Foreskin keratinocyte (primary cell): ENCODE measurements at places on chromosomes 1 and 21. TPM values are rescaled to one million over a fixed set of nuclear protein-coding genes. Genes with fewer than 3 reads are reported as not detected.
A peak's percentile ranks its signal among the peaks of the same experiment; 100 is the strongest.

The AKR7A2 gene
- total RNA-seq = 53.9 and 55.8 TPM in 2 replicates

The CHI3L2 gene
- 0.28 and 0.48 TPM in 2 replicates for total RNA-seq

The KCND3 gene
- 0.07 and 0.10 TPM in 2 replicates for total RNA-seq

The GJA8 gene
- total RNA-seq = not detected in 2 replicates

The S100A14 gene
- total RNA-seq = 1,158 and 1,223 TPM in 2 replicates

The SMIM1 gene
- total RNA-seq = 4.6 and 5.3 TPM in 2 replicates

The SLC16A4 gene
- 0.39 and 1.0 TPM in 2 replicates for total RNA-seq

The BNIPL gene
- total RNA-seq = 0.54 and 0.60 TPM in 2 replicates

The KRTAP19-3 gene
- not detected in 2 replicates for total RNA-seq

The ANXA9 gene
- total RNA-seq = 0.71 and 0.95 TPM in 2 replicates

The CRB1 gene
- total RNA-seq = not detected in 2 replicates

DNA sequence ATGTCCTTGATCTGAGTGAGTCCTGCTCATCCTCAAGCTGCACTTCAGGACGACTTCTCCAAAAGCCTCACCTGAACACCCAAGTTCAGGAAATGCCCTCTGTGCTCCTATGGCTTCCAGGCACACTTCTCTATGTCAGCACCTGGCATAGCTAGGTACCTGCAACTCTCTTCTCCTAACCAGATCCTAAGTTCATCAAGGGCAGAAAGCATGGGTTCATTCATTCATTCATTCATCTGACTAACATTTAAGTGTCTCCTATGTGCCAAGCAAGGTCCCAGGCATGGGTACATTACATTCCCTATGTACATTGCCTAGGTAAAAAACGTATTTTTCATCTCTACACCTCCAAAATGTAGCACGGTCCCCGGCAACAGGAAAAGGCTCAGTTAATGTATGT lies 4.0 kb downstream of the RGS8 start:
- no peak for DNase-seq

- peak; percentile 20 for DNase-seq
These were observed 42.2 kb upstream of the COG2 start for GRCh38 chr1:230599926-230600656.

DNA sequence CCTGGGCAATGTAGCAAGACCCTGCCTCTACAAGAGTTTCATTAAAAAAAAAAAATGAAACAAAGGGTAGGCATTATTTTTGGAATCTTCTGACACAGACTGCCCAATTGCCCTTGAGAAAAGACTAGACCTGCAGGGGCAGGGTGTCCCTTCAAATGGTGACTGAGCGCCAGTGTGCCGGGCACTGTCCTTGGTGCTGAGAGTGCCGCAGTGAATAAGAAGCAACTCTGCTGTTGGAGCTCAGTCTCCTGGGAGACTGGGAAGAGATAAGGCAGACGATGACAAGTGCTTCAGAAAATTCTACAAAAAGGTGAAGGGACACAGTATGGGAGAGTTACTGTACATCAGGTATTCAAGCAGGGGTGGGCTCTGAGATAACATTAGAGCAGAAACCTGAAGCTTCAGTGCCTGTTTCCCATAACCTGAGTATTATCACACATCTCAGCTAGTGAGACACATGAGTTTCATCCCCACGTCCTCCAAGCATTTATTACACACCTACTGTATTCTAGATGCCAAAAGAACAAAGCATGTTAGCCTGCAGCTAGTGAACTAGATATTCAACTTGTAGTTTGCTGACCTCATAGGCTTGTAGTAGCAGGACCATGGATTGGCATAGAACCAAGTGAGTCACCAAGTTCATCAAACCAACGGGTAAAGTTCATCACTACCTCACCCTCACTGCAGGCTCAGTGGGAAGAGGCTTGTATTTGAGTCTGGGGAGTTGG lies 18.4 kb upstream of the RPL11 start:
- DNase-seq = peak; percentile 89

GRCh38 chr1:149942207-149942606 lies 5.5 kb upstream of the MTMR11 start:
- no peak for DNase-seq

DNA sequence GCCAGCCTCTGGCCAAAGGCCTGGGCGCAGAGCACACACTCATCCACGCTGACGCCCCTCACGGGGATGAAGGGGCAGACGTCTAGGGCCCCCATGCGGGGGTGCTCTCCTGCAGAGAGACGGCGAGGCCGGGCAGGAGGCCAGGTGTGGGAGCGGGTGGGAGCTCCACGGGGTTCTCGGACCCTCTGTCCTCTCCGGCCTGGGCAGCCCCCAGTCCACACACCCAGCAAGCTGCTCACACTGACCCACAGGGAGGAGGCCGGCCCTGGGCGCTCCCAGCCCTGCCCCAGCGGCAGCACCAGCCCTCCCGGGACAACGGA lies 2.5 kb downstream of the FTCD start:
- DNase-seq = no peak

DNA sequence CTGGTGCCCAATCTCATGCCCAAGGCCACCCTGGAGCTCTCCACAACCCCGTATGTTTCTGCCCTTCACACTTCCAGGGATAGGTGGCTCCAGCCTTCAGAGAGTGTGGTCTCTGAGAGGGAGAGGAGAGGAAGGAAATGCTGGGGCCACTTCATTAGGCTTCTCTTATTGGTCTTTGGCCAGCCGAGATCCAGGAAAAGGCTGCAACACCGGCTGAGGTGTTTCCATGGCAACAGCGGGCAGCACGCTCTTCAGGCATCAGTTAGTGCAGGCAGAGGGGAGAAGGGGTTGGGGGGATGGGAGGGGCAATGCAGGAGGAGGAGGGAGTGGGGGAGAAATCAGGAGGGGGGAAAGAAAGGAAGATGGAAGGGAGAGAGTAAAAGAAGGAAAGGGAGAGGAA lies 275.1 kb upstream of the GJB5 start:
- DNase-seq = no peak

DNA sequence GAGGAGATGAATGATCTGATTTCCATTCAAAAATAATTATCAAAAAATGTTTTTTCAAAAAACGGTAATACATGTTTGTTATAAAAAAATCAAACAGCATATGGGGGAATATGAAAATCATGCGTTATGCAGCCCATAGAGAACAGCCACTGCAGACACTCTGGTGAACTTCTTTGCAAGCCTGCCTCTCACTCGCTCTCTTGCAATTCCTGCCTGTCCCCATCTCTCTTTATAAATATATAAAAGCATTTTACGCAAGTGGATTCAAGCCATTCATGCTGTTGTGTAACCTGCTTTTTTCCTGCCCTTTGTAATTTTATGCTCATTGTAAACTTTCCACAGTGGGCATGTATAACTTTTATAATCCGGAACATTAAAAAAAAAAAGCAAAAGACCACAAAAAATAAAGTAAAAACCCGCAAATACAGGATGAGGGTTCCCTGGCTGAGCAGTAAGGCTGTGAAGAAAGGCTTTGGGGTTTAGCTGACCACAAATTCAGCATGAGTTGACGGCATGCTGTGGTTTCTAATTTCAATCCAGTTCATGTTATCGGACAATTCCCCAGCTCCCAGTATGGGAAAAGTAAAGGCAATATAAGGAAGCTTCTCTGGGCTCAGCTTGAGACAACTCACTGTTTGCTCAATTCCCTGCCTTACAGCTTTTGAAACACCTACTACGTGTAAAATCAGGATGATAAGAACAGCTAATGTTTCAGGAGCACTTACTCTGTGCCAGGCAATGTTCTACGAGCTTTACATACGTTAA lies 52.8 kb upstream of the ZBTB40 start:
- DNase-seq = no peak

- peak; percentile 87 for DNase-seq
These were observed 173.7 kb upstream of the COA6 start for GRCh38 chr1:234199476-234200127.

DNA sequence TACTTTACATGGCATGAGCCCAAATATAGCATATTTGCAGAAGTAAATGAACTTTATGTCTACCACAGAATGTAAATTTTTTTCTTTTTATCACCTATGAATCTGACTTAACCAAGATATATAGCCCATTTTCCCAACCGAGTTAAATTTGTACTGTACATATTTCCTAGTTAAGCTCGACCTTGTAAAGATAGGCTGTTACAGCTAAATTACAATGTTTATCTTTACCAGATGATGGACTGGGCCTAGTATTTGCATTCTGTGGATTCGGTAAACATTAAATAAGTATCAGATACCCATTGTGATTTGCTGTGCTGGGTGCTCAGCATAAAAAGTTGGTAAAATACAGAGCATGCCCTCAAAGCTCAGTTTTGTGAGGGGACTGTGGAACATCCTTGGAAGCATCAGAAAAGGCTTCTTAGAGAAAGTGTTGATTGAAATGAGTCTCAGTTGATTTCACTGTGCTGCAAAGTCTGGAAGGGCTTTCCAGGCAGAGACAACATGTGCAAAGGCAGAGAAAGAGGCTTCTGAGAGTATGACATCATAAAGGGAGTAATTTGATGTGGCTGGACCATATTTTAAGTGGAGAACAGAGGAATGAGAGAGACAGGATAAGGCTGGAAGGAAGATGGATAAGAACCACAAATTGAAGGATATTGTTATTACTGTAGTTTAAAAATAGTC lies 27.4 kb downstream of the MORC3 start:
- DNase-seq = no peak

DNA sequence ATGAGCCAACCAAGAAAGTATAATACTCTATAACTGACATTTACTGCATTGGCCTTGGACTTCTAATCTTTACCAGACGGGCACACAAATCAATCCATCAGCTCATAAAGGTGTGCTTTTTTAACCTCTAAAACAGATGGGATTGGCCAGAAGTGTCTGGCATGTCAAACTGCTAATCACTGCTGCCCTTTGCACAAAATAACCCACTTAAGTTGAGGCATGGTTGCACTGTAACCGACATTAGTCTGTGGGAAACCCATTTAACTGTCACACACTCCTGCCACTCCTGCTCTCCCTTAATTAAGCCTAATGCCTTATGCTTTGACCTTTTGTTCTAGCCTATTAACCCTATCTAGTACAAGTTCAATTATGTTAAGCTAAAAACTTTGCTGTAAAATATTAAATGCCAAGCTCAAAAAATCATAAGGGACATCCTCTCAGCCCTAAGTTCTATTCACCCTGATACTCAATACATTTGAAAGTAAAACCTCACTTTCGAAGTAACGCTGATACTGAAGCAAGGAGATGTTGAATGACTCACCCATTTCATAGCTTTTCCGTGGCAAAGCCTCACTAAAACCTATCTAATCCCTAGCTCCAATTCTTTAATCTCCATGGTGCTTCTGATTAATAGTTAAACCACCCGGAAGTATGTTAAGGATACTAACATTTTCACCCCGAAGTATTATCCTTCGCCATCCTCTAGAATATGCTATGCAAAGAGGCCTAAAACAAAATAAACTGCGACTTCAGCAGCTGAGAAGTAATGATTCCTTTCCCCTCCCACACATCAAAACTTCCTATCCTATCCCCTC lies 12.9 kb downstream of the NRIP1 start:
- DNase-seq = no peak

GRCh38 chr1:5504364-5504740 lies 487.9 kb downstream of the NPHP4 start:
- DNase-seq = no peak

DNA sequence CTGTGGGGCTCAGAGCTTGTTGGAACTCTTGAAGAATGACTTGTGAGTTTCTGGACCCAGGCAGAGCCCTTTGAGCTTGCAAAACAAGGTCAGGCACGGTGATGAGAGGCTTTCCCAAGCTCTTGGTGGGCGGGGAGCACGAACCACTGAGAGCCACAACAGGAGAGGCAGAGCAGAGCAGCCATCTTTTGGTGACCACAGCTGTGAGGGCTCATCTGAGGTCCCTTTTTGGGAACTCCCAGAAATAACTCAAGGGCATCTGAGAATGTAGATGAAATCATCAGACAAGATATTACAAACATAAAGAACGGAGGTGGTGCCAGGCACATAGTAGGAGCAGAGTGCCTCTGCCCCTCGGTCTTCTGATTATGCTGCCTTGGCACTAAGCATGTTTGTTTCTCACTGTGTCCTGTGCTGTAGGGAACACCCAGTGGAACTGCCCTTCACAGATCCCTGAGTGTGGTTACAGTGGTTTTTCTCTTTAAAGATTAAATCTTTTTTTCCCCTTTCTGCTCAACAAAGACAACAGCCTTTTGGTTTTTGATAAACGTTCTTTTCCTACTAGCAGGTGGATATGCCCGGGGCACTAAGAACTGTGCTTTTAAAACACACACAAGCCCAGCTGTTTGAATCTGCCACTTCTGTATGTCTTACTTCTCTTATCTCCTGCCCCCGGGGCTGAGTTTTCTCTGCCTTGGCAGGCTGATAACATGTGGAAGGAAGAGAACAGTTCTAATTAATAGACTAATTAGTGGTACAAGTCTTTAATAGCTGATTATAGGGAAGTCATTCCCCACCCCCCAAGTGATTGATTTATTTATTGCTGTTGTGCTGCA lies 37.7 kb downstream of the CD34 start:
- no peak for DNase-seq

GRCh38 chr1:30665216-30666010 lies 58.0 kb downstream of the MATN1 start:
- no peak for DNase-seq

- DNase-seq = no peak
These were observed at the start of gene VWA1 for GRCh38 chr1:1435106-1435903. Gene VWA1 (plus strand): TSS chr1:1435690. CDS start chr1:1435749, 59 bp downstream.

DNA sequence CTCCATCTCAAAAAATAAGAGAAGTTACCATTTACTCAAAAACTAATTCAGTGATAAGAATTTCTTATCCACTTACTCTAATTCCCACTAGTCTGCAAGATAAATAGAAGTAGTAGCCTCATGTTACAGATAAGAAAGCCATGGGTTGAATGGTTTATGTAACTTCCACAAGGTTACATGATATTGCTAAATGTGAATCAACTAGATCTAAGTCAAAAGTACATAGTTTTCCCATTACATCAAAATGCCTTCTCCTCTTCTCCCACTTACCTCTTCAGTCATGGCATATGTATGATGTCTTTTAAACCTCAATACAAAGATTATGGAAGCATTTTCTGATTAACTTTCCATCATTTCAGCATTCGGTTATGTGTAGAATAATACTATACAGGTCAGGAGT lies 108.5 kb downstream of the ASH1L start:
- no peak for DNase-seq

DNA sequence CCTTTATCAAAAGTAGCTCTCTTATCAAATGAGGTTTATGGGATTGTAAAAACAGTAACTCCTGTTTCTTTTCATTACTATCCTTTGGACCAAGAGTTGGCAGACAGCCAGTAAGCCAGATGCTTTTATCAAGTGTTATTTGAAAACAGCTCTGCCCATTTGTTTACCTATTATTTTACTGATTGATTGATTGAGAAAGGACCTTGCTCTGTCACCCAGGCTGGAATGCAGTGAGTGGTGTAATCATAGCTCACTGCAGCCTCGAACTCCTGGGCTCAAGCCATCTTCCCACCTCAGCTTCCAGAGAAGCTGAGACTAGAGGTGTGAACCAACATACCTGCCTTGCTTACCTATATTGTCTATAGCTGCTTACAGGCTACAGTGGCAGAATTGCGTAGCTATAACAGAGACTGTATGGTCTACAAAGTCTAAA lies 3.6 kb downstream of the PRKAB2 start:
- peak; percentile 13 for DNase-seq

DNA sequence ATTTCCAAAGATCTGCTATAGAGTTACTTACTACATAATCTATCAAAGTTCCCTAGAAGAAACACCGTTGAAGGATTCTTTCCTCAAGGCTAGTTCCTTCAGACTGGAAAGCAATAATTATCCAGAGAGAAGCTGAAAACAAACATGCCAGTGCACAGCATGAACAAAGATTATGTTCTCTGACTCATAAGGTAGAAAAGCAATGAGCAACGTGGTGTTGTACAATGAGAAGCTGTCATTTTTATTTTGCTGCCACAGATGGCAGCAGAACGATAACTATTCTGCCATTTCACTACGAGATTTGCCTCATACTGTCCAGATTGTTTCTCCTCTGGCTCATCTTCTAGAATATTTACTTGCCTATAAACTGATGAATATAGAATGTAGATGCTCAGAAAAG lies 10.7 kb downstream of the EXTL2 start:
- DNase-seq = peak; percentile 55

GRCh38 chr21:42453224-42453985 lies 42.6 kb downstream of the RSPH1 start:
- DNase-seq = no peak
